ENCODE measurements at places on chromosomes 1 and 21. TPM values are rescaled to one million over a fixed set of nuclear protein-coding genes. Genes with fewer than 3 reads are reported as not detected.

GRCh38 chr1:30338765-30339164 lies 384.6 kb downstream of the MATN1 start:
- DNase-seq: no peak

GRCh38 chr1:193794239-193794638 lies 607.8 kb upstream of the B3GALT2 start:
- no peak for DNase-seq

DNA sequence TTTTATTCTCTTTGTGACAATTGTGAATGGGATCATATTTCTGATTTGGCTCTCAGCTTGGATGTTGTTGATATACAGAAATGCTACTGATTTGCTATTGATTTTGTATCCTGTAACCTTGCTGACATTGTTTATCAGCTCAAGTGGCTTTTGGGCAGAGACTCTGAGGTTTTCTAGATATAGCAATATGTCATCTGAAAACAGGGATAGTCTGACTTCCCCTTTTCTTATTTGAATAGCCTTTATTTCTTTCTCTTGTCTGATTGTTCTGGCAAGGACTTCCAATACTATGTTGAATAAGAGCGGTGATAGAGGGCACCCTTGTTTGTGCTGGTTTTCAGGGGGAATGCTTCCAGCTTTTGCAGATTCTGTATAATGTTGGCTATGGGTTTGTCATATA lies 150.8 kb downstream of the FASLG start:
- DNase-seq: no peak

- no peak for DNase-seq
Measured at GRCh38 chr1:151907363-151908139, 1.8 kb downstream of the THEM4 start.

- DNase-seq: no peak
Measured at GRCh38 chr1:58502519-58502918, 44.0 kb downstream of the OMA1 start.

DNA sequence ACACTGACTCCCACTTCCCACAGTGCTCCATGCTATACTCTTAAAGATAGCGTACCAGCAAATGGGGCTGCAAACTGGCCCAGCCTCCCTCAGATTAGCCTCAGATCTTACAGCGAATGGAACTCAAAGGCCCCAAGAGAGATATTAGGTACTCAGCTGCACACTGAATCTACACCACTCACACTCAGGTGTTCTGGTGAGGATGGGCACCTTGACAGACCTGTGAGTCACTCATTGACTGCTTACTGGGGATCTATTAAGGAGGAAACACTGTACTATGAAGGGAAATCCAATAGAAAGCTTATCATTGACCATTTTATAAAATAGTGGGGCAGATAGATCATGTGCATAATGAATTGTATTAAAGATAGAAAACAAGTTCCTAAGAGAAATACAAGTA lies 164.3 kb upstream of the ATP1B1 start:
- no peak for DNase-seq

The MARK1 gene
- not detected for total RNA-seq

- DNase-seq: no peak
Measured at GRCh38 chr21:25518491-25518911, 88.8 kb downstream of the MRPL39 start.

The F13B gene
- not detected for total RNA-seq

GRCh38 chr1:66266756-66267155 lies 267.2 kb upstream of the SGIP1 start:
- no peak for DNase-seq

GRCh38 chr1:62325081-62325480 lies 5.8 kb upstream of the KANK4 start:
- DNase-seq: no peak

The PGLYRP3 gene
- total RNA-seq: not detected

DNA sequence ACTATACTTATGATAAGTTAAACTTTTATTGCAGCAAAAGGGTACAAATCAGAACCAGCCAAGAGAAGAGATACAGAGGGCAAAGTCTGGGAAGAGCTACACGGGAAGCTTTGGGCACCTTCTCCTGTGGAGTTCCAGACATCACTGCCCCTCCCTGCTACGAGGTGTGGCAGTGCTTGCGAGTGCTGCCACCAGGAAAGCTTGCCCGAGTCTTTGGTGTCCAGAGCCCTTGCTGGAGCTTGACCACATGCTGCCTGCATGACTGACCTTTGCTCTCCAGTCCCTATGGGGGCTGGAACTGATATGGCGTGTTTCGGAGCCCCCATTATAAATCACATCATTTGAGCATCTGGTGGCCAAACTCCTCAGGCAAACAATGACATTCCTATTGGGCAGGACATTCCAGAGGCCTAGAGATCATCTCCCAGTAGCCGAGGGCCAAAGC lies 23.4 kb downstream of the PLEKHO1 start:
- DNase-seq: no peak

DNA sequence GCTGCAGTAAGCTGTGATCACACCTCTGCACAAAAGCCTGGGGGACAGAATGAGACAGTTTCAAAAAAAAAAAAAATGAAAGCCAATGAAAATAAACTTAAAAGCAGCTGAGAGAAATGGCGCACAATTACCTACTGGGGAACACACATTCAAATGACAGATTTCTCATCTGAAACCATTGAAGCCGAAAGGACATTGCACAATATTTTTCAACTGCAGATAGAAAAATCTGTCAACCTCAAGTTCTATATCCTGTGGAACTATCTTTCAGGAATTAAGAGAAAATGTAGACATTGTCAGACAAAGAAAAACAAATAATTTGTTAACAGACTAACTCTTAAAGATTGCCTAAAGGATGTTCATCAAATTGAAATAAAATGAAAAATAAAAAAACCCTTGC lies 442.8 kb downstream of the MATN1 start:
- DNase-seq: no peak

The OR6F1 gene
- total RNA-seq: not detected

The SIM2 gene
- not detected for total RNA-seq

The PGBD5 gene
- total RNA-seq: not detected

DNA sequence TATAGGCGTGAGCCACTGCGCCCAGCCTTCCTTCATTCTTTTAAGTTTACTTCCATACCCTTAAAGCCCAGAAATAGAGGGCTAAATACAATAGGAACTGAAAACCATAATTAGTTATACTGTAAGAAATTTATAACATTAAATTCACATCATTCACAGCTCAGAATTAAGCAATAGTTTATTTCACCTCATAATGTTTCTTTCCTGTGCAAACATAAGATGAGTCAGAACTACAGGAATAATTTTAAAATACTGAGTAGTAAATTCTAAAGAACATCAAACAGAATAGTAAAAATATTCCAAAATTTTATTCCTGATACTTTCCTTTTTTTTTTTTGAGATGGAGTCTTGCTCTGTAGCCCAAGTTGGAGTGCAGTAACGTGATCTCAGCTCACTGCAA lies 24.1 kb downstream of the POGZ start:
- no peak for DNase-seq

DNA sequence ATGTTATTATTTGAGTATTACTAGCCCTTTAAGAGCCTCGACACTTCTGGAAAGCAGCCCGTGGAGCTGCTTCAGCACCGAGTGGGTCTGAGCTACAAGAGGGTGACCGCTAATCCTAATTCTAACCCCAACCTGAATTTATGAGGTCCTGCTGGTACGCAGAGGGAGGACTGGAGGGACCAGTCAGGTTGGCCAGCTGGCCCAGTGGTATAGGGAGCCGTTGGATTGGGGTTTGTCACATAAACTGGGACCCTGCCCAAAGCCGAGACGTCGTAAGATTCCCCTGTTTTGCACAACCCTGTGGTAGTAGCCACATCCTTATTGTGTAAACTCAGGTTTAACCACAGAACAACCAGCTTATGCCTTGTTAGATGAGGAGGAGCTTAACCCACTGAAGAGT lies 60.8 kb upstream of the F3 start:
- no peak for DNase-seq

- no peak for DNase-seq
Measured at GRCh38 chr1:188386161-188386560, 1557.4 kb downstream of the PLA2G4A start.

DNA sequence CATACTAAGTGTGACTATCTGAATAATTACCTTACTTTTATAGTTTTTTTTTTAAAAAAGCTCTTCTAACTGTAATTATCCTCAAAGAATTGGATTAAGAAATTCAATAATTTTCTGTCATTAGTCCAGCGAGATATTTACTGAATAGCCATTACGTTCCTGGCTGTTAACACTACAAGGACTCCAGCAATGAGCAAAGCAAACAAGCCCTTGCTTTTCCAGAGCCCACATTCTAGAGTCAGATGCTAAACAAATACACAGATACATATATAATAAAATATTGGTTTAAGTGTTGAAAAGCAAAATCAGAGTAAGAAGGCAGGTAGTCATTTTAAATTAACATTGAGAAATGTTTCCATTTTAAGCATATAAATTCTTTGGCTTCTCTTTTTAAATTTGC lies 118.4 kb downstream of the ATF6 start:
- no peak for DNase-seq

The ELF3 gene
- total RNA-seq: 1.1 TPM

DNA sequence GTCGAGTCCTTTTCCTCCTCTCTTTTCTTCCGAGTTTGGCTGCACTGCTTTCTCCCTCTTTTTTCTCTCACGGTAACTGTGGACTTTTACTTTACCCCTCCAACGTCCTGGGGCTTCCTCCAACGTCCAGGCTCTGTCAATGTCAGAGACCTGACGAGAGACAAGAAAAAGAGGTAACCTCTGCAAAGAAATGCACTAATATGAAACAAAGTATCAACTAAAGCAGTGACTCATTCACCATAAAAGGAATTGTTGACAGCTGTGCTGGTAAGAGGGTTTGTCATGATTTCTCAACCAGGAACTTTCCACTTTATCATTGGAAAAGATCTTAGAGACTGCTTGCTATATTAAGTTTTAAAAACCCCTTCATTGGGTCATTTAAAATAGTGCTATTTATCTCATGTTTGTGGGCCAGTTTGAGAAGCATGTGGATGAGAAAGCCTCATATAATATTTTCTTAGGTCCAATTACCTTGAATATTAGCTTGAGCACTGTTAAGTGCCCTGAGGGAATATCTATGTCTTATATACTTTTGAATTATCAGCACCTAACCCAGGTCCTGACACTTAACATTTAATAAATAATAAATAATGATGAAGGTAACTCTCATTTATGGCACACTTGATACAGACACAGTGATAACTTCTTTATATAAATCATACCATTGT lies at the start of gene GBP2:
Gene GBP2 (minus strand): TSS at position 202 of the 668 bp plus-strand sequence. CDS start 4,148 bp downstream, outside the sequence.
- no peak for DNase-seq

GRCh38 chr1:12596007-12596821 lies 21.8 kb downstream of the DHRS3 start:
- DNase-seq: peak; percentile 31

- DNase-seq: no peak
Measured at GRCh38 chr1:17617787-17618557, 78.5 kb downstream of the ARHGEF10L start.

GRCh38 chr1:98030483-98030882 lies 109.6 kb upstream of the DPYD start:
- DNase-seq: no peak

GRCh38 chr1:31745096-31745945 lies 18.8 kb downstream of the ADGRB2 start:
- DNase-seq: peak; percentile 40

DNA sequence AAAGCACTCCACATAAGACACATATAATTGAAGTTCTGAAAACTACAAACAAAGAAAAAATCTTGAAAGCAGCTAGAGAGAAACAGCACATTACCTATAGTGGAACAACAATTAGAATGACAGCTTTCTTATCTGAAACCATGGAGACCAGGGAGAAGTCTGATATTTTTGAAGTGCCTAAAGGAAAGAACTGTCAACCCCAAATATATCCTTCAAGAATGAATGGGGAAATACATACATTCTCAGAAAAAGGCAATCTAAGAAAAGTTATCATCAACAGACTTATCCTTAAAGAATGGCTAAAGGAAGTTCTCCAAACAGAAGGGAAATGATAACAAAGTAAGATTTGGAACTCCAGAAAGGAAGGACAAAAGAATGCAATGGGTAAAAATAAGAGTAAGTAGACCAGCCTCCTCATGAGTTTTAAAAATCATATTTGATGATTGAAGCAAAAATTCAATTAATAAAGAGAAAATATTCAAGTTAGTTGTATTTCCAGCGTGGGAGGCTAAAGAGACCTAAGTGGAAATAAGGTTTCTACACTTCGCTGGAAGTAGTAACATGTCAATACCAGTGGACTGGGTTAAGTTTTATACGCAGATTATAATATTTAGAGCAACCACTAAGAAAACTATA lies 170.8 kb upstream of the SAMSN1 start:
- DNase-seq: no peak

The LYPD8 gene
- not detected for total RNA-seq

GRCh38 chr1:214506972-214507431 lies 44.4 kb downstream of the PTPN14 start:
- no peak for DNase-seq

The CFHR1 gene
- not detected for total RNA-seq

DNA sequence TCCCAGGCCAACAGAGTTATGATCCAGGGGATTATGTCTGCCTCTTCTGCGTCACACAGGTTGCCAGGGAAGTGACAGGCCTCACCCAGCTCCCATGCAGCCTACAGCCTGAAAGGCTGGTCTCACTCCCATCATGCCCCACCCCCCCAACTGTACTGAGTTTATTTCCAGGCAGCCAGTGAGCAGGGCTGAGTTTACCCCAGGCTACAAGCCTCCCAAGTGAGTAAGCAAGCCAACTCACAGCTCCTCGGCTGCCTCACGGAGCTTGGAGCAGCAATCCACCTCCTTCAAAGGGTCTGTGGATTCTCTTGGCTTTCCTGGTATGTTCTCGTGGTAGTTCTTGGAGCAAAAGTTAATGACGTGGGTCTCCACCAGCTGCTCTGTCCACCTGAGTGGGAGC lies 1147.6 kb upstream of the ADGRL4 start:
- DNase-seq: no peak

The SAMD11 gene
- not detected for total RNA-seq

- DNase-seq: no peak
Measured at GRCh38 chr1:164565357-164565756, 6.4 kb downstream of the PBX1 start.

The TMPRSS15 gene
- total RNA-seq: not detected

DNA sequence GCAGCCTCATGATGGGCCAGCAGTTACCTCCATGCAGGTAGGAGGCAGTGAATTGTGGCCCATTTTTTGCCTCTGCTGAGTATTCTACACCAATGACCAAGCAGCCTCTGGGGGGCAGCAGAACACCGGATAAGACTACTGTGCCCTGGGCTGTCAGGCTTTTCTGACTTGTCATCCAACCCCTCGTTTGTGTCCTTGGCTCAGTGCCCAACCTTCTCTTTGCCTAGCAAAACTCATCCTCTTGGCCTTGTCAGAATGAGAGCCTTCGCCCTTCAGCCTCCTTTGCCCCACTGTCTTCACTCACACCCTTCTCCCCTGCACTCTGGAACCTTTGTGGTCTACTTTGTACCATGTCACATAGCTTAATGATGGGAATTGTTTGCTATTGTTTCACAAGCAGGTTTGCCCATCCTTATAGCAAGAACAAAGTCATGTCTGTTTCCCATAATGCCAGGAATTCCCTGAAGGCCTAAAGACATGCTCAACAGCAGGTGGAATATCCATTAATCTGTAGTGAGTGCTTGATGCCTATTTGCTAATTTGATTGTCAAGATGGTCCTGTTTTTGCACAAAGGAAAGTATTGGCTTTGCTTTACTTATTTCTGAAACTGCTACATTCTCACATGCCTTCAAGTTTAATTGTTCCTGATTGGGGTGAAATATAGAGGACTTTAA lies 255.9 kb downstream of the HHAT start:
- DNase-seq: peak; percentile 38
